Posterior cingulate gyrus (tissue), 11 donors: ENCODE measurements at places on chromosomes 2 and 18.

GRCh38 chr2:10556271-10557140 lies 108.4 kb upstream of the ODC1 start:
- no peak for DNase-seq

GRCh38 chr2:205612636-205613035 lies 69.7 kb upstream of the NRP2 start:
- no peak for DNase-seq

DNA sequence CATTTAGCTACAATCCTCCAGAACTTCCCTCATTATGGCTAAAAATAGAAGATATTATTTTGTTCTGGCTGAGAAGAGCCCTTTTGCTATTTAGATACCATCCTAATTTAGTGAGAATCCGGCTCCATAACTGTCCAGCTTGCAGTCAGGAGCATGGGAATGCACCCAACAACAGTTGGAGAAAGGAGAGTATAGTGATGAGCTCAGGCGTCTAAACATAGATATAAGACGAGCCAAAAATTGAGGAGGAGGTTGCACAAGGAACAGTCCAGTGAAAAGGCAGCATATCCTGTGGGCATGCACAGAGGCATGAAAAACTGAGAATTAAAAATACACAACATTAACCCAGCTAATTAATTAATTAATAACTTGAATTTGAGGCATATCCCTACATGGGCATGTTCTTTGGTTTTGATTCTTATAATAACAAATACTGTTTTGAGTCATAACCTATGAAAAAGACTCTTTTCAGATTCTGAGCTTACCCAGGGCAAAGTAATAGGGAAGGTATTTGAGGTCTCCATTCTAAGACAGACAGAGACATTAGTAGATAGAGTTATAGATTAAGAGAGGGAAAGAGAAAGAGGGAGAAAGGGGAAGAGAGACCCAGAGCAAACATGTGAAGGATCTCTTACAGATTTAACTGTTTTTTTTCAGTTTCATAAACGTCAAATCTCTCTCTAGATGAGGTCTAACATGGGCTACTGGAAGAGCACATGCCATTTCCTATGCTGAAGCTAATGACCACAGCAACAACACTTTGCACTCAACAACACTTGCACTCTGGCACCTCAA lies 311.2 kb downstream of the OSR1 start:
- no peak for DNase-seq

DNA sequence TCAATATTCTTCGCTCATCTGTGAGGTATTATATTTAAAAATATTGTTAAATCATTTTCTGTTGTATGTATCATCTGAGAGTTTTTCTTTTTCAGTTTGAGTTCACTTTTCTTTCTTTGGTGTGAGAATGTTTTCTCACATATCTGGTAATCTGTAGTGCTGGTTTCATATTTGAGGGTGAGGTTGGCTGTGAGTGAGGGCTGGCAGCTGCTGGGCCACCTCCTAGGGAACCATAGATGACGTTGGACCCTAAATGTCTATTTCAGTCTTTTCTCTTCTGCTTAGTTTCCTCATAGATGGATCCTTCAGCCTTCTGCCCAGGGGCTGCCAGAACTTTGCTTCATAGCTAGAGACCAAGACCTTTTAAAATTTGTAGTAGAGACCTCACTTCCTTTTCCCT lies 33.5 kb downstream of the MGAT5 start:
- no peak for DNase-seq

- no peak for DNase-seq
These were observed 66.7 kb upstream of the SH3BP4 start for GRCh38 chr2:234885118-234885517.

DNA sequence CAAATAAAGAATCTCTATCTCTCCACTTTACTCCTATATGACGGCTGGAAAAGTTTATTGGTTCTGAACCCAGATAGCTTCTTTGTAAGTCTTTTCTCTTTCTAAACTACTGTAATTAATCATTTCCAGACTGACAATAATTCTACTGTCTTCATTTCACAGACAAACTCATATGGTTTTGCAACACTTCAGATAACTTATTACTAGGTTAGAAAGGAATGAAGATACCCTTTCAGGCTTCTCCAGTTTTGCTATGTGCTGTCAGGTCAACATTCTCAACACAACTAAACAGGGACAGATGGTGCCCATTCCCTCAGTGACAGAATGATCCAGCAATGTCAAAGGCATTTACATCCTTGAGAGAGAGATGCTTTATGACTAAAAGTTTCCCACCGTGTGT lies 198.5 kb upstream of the ITGA4 start:
- no peak for DNase-seq

DNA sequence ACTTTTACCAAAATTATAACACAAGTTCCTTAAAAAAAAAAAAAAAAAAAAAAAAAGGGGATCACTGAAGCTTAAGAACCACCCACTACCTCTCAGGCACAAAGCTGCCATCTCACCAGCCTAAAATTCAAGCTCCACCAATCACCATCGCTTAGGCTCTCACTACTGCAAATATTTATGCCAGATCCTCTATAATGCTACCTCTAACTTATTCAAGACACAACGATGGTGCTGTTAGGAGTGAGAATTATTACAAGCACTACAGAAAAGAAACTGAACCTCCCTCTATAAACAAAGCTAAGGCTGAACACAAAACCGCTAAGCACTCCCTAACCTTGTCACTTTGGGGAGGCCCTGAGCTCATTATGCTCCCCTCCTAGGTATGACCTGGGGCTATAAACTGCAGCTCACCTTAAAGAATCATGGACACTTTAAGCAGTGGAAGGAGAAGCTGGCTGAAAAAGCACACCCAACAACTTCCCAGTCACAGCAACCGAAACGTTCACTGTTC lies 3.6 kb downstream of the FZD5 start:
- DNase-seq: no peak

DNA sequence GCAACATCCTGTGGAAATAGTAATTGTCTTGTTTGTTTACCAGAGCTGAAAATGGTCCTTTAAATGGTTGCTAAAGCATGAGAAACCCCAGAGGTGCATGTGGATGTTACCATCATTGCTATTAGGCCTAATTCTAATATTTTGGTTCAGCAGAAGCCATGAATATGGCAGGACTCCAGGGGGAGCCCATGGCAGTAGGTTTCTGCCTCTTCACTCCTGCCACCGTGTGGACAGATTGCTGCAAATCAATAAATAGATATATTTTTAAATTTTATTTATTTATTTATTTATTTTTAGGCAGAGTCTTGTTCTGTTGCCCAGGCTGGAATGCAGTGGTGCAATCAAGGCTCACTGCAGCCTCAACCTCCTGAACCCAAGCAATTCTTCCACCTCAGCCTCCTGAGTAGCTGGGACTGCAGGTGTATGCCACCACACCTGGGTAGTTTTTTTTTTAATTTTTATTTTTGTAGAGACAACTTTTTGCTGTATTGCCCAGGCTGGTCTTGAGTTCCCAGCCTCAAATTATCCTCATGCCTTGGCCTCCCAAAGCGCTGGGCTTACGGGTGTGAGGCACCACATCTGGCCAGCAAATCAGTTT lies 54.9 kb upstream of the CAPN13 start:
- DNase-seq: peak; percentile 83

- no peak for DNase-seq
These were observed 29.5 kb downstream of the RNF144A start for GRCh38 chr2:6946722-6947121.

GRCh38 chr18:52340406-52341102 lies 557 bp downstream of the DCC start:
- DNase-seq: peak; percentile 80

- no peak for DNase-seq
These were observed 211.4 kb downstream of the CMPK2 start for GRCh38 chr2:6654279-6654678.

- DNase-seq: no peak
These were observed 93.7 kb upstream of the KLHL29 start for GRCh38 chr2:23291239-23291638.

- DNase-seq: no peak
These were observed 4.3 kb upstream of the NAGK start for GRCh38 chr2:71064110-71064611.

GRCh38 chr2:130728007-130728454 lies 839 bp upstream of the GPR148 start:
- no peak for DNase-seq

DNA sequence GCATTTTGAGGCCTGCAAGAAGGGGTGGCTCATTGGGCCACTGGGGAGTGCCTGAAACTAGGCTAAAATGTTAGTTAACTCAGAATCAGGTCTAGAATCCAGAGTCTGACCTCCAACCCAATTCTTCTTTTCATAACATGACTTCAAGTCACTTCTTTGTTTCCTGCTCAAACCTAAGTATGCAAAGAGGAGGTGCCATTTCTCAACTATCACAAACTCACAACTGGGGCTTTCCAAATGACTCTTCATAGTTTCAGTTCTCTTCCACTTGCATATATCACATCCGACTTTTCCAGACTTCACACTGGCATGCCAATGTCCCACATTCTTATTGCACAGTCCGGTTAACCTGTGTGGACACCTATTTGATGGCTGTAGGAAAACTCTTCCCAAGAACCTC lies 211.6 kb downstream of the TCF4 start:
- no peak for DNase-seq

DNA sequence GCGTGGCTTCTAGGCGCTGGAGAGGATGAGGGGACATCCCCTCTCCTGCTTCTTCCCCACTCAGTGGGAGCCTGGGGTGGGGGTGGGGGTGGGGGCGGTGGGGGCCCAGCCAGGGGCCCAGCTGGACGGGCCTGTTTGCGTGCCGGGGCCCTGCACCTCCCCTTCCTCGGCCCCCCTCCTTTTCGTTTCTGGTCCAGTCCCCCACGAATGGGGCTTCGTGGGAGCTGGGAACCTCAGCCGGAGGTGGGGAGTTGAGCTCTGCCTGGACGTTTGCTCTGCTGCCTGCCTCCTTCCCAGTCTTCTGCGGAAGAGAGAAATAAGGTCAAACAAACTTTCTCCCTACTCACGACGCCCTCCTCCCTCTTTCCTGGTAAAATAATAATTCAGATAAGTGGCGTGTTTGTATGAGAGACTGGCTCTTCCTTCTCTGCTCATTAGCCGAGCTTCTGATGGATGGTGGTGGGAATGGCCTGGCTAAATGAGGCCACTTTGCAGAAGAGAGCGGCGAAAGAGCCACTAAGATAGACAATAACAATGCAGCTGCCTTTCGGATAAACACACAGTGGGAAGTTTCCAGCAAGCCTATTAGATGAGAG lies 782 bp downstream of the MTA3 start:
- DNase-seq: no peak

- DNase-seq: no peak
These were observed 81.9 kb upstream of the TXNDC2 start for GRCh38 chr18:9803698-9804516.

GRCh38 chr2:120496759-120497158 lies 150.8 kb downstream of the INHBB start:
- no peak for DNase-seq

DNA sequence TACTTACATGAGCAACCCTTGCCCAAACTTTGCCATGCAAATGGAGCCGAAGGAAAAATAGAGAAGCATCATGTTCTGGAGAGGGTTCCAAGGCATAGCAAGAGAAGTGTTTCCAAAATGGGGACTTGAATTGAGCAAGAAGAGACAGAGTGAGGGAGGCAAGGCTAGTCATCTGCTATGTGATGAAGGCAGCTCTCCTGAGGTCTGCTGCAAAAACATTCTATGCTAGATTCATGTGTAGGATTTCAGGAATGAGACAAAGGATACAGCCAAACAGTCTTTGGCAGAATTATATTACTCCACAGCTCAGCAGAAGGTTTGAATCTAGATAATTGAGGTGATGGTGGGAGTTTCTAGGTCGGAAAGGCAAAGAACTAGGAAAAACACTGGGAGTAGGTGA lies 24.1 kb upstream of the MRPL19 start:
- no peak for DNase-seq

DNA sequence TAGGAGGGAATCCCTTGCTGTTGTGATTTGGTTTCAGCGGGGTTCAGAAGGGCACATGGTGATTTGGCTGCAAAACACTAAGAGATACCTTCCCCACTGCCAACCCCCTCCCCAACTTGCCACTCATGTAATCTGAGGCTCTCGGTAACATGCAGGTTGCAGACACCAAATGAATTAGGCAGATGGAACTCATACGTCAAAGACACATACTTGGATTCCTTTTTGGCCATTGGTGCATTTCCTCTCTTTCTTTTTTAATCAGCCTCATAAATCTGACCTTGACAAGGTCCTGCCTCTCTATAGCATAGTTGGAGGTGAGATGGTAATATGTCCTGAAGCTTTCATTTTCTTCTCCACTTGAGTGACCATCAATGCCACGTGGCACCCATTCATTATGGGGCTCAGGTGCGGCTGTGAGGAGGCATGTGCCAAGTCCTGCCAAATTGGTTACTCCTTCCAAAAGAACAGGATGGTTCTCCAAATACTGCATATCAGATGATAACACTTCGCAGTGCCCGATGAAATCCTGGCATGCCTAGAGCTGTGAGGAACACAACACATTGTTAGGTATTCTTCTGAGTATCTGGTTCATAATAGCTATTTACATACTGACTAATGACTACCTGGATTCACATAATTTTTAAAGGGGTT lies 8.3 kb upstream of the TMEM178A start:
- no peak for DNase-seq

DNA sequence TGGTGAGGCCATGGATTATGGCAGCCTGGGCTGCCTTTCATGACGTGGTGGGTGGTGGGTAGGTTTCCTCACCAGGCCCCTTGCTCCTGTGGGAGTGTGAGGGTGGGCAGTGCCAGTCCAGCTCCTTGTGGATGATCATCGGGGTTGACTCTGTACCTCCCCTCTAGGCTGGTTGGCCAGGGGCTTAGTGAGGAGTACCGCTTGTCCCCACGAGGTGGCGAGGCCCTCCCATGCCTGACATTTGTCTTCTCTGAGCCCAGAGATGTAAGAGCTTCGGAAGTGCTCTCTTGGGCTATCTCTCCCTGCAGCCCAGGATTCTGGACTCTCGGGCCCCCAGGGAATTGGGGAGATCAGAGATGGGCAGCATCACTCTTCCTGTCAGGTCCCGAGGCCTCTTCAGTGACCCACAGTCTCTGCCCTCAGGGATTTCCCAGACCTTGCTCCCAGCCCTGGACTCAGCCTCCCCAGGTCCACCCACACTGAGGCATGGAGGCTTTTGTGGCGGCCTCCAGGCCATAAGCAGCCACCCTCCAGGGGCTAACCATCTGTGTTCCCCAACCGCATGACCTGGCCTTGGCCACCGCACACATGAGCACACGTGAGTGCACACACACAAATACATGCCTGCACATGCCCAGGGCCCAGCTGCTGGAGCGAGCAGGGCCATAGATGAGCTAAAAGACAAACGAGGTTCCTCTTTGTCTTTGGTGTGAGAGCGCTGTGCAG lies 6.5 kb downstream of the SPR start:
- DNase-seq: no peak

DNA sequence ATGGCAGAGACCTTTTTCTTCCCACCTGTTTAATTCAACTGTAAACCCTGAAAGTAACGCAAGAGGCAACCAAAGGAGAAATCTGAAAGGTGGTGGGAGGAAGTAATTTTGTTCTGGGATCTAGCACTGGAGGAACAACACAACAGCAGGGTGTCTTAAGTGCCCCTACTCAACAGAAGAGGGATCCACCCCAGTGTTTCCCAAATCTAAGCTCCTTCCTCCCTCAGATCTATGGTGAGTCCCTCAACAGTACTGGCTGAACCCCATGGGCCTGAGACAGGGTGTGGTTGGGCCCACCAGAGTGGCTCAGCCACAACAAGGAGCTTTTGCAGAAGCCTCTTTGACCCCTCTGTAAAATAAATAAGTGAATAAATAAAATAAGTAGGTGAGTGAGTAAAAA lies 790.3 kb downstream of the ERBB4 start:
- DNase-seq: no peak
